ENCODE measurements at places on chromosomes 4 and X.

DNA sequence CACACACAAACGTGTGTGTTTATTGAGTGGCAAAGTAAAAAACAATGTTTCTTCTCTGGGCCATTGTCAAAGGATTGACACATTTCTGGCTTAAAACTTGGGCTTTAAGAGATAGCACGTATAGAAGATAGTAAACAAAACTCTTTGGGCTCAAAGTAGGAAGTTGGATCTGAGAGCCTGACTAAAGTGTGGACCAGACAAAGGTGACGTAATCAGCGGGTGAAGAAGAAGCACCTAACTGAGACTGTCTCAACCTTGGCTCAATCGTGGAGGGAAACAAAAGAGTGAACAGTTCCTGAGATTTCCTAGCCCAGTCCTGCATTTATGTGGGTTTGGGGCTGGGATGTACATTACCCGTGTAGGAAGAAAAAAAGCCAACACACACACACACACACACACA lies 13.7 kb downstream of the PFKFB1 start:
- no peak for DNase-seq

- no peak for DNase-seq
Measured at GRCh38 chr4:26434030-26434639, 56.1 kb downstream of the CCKAR start.

- DNase-seq: peak; percentile 56
Measured at GRCh38 chr4:26330186-26330787, 9.5 kb downstream of the RBPJ start.

DNA sequence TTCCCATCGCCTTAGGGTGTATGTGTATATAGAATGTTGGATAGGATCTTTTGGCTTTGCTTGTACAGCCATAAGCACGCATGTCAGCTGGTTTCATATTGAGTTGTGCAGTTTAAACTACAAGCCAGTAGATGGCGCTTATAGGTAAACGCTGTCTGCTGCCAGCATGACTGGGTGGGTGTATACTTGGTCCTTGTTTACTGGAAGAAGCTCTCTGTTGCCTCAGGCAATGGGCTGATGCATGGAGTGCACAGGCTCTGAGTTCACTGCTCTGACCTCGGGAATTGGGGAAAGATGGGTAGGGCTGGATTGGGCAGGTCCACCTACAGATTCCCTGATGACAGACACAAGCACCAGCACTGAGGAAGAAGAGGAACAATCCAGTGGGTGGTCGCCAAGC lies 831.5 kb downstream of the STIM2 start:
- DNase-seq: no peak
